Large intestine (tissue), 12 donors: ENCODE measurements at places on chromosomes 1 and 21.

- DNase-seq: no peak
Observed at GRCh38 chr1:32818804-32819541, 1.5 kb downstream of the S100PBP start.

- no peak for DNase-seq
Observed at GRCh38 chr1:7495962-7496361, 275.1 kb upstream of the VAMP3 start.

- DNase-seq: no peak
Observed at GRCh38 chr1:160550572-160551034, 27.5 kb upstream of the SLAMF6 start.

- DNase-seq: no peak
Observed at GRCh38 chr1:64934115-64934877, 32.1 kb downstream of the JAK1 start.

DNA sequence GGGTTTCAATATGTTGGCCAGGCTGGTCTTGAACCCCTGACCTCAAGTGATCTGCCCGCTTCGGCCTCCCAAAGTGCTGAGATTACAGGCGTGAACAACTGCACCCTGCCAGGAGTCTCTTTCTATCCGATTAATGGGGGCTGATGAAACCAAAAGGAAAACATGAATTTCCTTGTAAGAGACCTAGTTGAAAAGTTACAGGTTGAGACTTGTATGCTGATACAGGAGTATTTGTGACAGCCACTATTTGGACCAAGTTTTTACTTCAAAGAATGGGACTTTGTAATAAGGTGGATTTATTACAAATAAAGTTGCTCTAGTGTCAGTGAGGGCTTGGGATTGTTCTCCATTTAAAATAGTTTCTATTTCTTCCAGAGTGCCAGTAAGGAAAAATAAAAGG is 43.6 kb upstream of the TMEM61 start:
- DNase-seq: no peak

DNA sequence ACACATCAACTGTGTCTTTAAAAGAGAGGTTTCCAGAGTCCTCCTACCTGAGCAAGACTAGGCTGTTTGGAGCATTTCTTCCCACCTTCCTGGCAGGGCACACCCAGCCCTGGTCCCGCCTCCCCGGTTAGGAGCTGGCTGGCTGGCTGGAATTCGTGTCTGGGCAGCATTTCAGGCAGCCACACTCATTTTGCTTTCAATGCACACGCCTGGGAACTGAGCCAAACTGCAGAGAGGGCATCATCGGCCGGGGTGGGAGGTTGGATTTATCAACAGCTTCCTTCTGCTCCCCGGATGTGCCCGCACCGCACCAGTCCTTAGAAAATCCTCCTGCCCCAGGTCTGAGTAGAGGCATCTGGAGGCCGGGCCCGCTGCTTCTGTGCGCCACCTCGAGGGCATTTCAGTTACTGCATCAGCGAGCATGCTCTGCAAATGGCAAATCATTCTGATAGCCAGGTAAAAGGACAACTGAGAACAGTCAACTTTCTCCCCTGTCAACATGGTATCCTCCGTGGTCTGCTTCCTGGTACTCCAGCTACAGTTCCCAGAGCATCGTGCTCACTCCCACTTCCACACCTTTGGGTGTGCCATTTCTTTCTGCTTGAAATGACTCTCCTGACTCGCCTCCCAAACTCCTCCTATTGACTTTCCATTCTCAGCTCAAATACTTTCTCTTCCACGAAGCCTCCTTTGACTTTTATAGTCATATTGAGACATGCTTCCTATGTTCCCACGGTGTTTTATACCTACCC is 20.6 kb downstream of the TCEA3 start:
- peak; percentile 88 for DNase-seq

DNA sequence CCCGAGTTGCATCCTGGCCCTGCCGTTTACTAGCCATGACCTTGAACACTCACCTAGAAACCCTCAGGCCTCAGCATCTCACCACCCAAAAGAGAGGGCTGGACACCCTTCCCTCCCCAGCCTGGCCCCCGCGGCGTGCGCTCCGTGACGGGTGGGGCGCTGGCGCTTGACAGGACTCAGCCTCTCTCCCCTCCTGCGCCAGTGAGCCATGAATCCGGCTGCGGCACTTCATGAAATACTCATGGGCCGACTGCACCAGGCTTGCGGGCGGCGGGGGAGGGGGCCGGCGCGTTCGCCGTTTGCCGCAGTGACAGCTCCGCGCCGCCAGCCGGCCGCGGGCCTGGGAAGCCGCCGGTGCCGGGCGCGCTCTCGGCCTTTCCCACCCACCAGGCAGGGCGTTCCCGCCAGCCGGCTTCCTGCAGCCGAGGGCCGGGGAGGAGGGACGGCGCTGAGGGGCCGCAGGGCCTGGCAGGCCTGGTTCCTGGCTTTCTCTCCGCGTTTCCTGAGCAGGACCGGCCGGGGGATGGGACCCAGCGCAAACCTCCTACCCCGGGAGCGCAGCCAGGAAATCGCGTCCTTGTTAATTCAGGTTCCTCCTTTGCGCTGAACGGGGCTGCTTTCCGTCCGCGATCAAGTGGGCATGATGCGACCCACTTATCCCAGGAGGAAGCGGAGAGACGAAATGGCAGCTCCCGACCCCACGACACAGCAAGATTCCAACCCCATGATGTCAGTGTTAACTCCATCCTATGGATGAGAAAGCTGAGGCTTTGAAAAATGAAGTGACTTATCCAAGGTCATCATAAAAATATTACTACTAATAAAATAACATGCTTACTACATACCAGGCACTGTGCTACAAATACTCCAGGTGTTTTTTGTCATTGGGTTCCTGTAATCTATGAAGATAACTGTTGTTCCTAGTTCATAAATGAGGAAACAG is 9.1 kb upstream of the LUZP1 start:
- DNase-seq: peak; percentile 81

DNA sequence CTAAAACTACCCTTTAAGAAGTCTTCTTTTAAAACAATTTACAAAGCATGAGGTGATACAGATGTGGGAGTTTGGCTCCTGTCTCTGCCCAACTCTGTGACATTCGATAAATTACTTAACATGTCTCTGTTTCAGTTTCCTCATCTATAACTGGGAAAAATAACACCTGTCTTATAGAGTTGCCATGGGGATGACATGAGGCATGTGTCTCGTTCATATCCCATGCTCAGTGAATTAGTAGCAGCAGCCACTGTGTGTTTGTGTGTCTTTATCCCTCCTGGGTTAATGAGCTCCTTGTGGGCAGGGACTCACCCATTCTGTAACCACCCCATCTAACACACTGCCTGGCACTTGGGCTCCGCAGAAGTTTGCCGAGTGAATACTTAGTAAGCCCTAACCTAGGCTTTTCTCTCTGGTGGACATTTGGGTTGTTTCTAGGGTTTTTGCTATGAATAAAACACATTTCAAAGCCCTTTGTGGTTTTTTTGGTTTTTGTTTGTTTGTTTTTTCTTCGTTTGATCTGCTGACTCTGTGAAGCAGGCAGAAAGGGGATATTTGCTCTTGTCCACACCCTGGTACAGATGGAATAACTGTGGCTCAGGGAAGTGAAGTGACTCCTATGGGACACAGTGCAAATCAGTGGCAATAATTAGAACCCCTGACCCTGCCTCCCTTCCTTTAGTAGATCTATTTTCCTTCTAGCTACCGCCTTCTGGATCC is 797 bp upstream of the KCNJ9 start:
- DNase-seq: no peak

- no peak for DNase-seq
Observed at GRCh38 chr1:79396901-79397300, 390.4 kb upstream of the ADGRL4 start.

DNA sequence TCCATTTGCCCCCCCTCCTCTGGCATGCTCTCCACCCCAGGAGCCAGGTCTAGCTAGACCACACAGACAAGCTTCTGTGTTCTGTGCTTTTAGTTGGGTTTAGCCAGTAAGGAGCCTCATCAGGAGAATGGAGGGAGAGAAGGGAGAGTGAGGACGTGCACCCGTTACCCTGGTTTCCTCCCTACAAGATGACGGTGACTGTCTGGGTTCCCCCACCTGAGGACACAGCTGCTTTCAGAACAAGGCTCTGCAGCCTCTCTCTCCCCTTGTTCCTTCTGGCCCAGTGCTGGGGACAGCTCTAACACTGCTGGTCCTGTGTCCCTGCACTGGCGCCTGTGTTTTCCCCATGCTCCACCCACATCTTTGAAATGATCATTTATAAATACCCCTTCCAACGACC is 184.4 kb upstream of the GALNT2 start:
- DNase-seq: no peak

DNA sequence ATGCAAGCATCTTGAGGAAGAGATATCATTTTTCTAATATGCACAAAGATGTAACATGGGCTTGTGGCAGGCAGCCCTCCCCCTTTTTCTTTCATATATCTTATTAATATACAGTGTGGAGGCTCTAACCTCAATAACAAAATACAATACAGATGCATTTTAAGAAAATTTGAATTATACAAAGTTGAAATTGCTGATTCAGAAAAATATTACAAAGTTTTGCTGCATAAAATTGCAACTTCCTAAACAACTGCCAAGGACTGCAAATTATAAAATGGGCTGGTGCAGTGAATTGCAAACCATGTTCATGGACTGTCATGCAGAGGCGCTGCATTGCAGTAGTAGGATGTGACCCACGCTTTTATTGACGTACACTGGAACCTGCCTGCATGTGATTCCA is 84.0 kb downstream of the LPAR3 start:
- DNase-seq: no peak

- no peak for DNase-seq
Observed at GRCh38 chr1:228351850-228352249, 54.8 kb downstream of the TRIM11 start.

DNA sequence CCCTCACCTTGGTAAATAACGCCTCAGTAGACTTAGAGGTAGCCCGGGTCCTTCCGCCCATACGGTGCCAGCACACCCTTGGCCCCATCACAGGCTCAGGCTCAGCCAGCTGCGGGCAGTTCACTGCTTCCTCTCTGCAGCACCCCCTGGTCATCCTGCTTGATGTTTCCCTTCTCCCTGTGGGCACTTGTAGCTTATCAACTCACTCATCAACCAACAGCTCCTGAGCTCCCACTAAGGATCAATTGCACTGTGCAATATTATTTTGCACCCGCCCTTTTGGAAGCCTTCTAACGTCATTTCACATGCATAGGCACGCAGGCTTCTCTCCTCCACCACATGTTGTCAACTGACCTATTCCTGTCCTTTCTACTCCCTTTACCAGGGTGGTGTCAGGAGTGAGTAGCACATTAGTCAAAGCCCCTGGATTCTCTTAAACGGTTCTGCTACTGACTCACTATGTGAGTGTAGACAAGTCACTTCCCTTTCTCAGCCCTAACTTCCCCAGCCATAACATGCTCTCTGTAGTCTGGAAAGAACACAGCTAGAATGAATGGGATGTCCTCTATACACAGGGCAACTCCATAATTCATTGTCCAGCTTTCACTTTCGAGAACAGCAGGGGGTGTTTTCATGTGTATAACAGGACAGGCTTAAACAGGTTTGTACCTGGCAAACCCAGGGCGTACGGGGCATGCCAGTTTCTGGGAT is 47.1 kb upstream of the IRF2BP2 start:
- DNase-seq: no peak

DNA sequence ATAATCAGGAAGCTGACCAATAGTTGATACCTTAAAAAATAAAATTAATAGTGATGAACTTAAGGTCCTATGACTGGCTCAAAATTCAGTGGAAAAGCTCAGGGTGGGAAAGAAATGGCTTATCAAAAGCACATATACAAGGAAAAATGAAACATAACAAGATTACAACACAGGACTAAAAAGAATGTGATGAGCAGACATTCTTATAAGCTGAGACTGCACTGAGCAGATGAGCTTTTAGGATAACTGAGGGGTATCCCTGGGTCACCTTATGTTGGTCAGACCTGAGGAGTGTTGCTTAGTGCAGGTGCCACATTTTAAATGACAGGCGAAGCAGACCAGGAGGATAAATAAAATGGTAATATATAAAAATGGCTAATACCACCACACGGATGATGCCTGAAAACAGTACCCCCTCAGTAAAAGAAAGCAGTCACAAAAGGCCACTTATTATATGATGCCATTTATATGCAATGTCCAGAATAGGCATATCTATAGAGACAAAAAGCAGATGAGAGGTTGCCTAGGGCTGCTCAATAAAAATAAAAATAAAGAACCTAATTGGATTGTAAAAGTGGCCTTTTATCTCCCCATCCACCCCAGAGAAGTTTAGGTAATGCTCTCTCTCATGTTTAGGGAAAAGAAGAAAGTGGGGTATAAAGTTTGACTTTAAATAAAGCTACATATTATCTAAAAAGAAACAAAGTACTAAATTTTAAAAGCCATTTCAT is 163.9 kb downstream of the SLC45A1 start:
- DNase-seq: no peak

- no peak for DNase-seq
Observed at GRCh38 chr1:183810121-183810520, 5.2 kb downstream of the RGL1 start.

- DNase-seq: no peak
Observed at GRCh38 chr1:184698016-184698415, 56.6 kb downstream of the EDEM3 start.

GRCh38 chr1:9181176-9181906 is 52.4 kb upstream of the GPR157 start:
- DNase-seq: peak; percentile 44

DNA sequence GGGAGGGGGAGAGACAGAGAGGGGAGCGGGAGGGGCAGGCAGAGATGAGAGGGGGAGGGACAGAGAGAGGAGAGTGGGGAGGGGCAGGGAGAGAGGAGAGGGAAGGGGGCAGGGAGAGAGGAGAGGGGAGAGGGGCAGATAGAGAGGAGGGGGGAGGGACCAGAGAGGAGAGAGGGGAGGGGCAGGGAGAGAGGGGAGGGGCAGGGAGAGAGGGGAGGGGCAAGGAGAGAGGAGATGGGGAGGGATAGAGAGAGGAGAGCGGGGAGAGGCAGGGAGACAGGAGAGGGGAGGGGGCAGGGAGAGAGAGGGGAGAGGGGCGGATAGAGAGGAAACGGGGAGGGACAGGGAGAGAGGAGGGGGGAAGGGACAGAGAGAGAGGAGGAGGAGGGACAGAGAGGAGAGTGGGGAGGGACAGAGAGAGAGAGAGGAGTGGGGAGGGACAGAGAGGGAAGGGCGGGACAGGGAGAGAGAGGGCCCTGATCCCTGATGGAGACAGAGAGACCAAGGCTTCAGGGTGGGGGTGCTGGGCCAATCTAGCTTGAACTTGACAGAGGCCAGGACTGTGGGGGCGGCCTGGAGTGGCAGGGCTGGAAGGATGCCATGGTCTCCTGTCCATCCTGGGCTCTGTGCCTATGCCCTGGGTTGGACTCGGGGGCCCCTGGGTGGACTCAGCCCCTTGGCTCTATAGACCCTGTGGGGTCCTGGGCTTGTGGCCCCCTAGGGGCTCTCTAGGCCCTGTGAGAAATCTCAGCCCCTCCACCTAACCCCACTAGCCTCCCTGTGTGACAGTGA is 43.6 kb downstream of the DMRTB1 start:
- no peak for DNase-seq

- no peak for DNase-seq
Observed at GRCh38 chr21:45454926-45455673, 50.1 kb downstream of the COL18A1 start.

DNA sequence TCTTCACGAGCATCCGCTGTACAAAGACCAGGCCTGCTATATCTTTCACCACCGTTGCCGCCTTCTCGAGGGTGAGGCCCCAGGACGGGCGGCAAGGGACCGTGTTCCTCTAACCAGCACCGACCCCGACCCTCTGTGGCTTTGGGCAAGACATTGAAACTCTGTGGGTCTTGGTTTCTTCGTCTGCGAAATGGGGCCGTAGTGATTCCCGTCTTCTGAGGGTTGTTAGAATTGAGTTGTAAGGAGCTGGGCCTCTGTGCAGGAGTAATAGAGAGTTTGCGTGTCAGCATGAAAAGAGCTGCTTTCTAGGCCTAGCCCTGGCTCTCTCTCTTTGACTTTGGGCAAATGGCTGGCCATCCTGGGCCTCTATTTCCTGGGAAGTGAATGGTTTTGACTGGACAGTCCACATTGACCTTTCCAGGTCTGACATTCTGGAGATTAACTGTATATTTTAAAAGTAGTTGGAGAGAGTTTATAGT is 591 bp downstream of the MRPL37 start:
- DNase-seq: no peak
